ENCODE measurements at places on chromosomes 1 and 21. TPM values are rescaled to one million over a fixed set of nuclear protein-coding genes. Genes with fewer than 3 reads are reported as not detected.

The IKBKE gene
- total RNA-seq, result 12.9 TPM

The CEP350 gene
- total RNA-seq, result 19.1 TPM

The PDIK1L gene
- total RNA-seq, result 6.1 TPM

The DCST1 gene
- not detected for total RNA-seq

The ELF3 gene
- total RNA-seq, result under 0.01 TPM

The RXFP4 gene
- total RNA-seq, result not detected

The SLC1A7 gene
- not detected for total RNA-seq

The RLF gene
- 6.3 TPM for total RNA-seq

The PRKAB2 gene
- total RNA-seq, result 8.9 TPM

The TXNIP gene
- 29.6 TPM for total RNA-seq

The RGS7 gene
- total RNA-seq, result 0.30 TPM

The TRIM62 gene
- total RNA-seq, result 3.6 TPM

The LCE2C gene
- not detected for total RNA-seq

The ITLN1 gene
- not detected for total RNA-seq

The E2F2 gene
- 1.9 TPM for total RNA-seq

The CASQ1 gene
- not detected for total RNA-seq

The TMEM61 gene
- total RNA-seq, result not detected

The CLDN17 gene
- total RNA-seq, result not detected

The GNG4 gene
- total RNA-seq, result not detected

The LSM10 gene
- total RNA-seq, result 42.5 TPM

The FOXD2 gene
- 0.33 TPM for total RNA-seq

The INAVA gene
- not detected for total RNA-seq

The RNF2 gene
- total RNA-seq, result 12.9 TPM

The PGBD5 gene
- total RNA-seq, result not detected

The TSPAN1 gene
- total RNA-seq, result 2.5 TPM

The CCDC185 gene
- not detected for total RNA-seq

The CHIA gene
- not detected for total RNA-seq

The TRAF5 gene
- total RNA-seq, result 6.6 TPM

The TSPEAR gene
- total RNA-seq, result 0.10 TPM

The SERTAD4 gene
- total RNA-seq, result 2.4 TPM

The HOOK1 gene
- not detected for total RNA-seq

The BSND gene
- not detected for total RNA-seq

The OR2T29 gene
- total RNA-seq, result not detected

The TLR5 gene
- total RNA-seq, result 0.10 TPM

The BEND5 gene
- total RNA-seq, result 3.9 TPM

The THAP3 gene
- total RNA-seq, result 18.3 TPM

The HSD3B1 gene
- total RNA-seq, result not detected

The AMY2A gene
- not detected for total RNA-seq

The NR1I3 gene
- not detected for total RNA-seq

The S100A7 gene
- not detected for total RNA-seq

The RYR2 gene
- not detected for total RNA-seq

The GUK1 gene
- total RNA-seq, result 438 TPM

The FOXJ3 gene
- total RNA-seq, result 20.2 TPM

The GCSAML gene
- not detected for total RNA-seq

The FAM131C gene
- 0.10 TPM for total RNA-seq

The KHDRBS1 gene
- total RNA-seq, result 98.6 TPM

The S100A16 gene
- 751 TPM for total RNA-seq

The FGR gene
- total RNA-seq, result 0.13 TPM

The LCE1C gene
- total RNA-seq, result not detected

The CTBS gene
- 6.9 TPM for total RNA-seq

The HCRTR1 gene
- total RNA-seq, result 0.13 TPM

The COL11A1 gene
- total RNA-seq, result not detected

The FTCD gene
- not detected for total RNA-seq

The STUM gene
- total RNA-seq, result not detected

The AMY1B gene
- total RNA-seq, result not detected
